ENCODE measurements at places on chromosomes 13 and 19.
A peak's percentile ranks its signal among the peaks of the same experiment; 100 is the strongest.

GRCh38 chr19:7072541-7072940, 3.0 kb downstream of the ZNF557 start:
- DNase-seq, result no peak
- no peak overlapping the region for H3K4me3 ChIP-seq
- peaks cover 49% of the 10 kb centered on the region for H3K36me3 ChIP-seq

DNA sequence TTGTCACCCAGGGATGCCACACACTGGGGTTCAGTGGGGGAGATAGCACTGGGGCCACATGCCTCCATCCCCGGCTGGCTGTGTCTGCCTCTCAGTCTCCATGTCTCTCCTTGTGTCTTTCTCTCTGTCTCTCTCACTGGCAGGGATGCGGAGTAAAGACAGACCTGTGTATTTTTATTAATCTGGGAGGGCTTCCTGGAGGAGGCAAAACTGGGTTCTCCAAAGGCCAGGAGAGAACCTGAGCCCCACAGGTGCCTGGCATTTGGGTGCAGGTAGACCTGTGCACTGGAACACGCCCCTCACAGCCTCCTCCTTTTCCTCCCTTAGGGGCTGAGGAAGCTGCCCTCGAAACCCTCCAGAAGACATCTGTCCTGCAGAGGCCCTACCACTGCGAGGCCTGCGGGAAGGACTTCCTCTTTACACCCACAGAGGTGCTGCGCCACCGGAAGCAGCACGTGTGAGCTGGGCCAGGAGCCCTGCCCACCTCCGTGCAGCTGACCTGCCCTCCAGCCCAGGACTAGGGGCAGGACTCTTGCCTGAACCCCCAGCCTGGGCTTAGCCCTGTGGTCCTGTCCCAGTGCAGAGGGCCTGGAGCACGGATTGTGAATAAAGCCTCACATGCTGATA, 32.7 kb downstream of the DHX34 start:
- DNase-seq, result no peak
- H3K4me3 ChIP-seq, result no peak overlapping the region
- no peaks in the 10 kb centered on the region for H3K27me3 ChIP-seq
- no peak overlapping the region for H3K27ac ChIP-seq

- peak overlapping the region; percentile 89 for H3K27ac ChIP-seq
- DNase-seq, result no peak
- H3K4me1 ChIP-seq, result peaks cover 26% of the 10 kb centered on the region
- no peak overlapping the region for H3K4me3 ChIP-seq
Observed at GRCh38 chr13:51714663-51715168, 89.2 kb downstream of the DHRS12 start.

DNA sequence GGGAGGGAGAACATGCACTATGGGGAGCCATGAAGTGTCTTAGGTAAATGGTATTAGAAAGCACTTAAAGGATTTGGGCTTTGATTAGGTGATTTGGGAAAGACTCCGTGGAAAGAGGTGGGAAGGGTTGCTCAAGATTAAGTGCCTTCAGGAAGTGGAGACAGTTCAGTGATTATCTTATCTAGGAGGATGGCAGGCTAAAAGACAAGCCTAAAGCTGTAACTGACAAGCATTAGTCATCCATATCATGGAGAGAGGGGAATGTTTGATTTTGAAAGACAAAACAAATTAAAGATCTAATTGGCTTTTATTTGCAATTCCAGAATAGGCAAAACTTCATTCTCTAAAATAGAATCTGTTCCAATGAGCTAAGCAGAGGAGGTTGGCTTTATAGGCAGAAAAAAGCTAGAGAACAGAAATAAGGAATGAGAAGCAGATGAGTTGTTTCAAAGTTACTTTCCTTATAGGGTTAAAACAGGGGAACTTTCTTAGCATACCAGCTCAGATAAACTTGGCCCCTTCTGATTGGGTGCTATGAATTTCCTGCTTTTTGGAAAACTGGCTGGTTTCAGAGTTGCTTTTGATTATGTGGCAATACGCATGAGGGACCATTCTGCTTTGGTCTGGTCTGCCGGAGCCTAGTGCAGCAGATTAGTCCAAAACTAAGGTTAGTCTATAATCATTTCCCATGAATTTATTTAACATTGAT, 1.8 kb upstream of the DIAPH3 start:
- no peak for DNase-seq
- no peaks in the 10 kb centered on the region for H3K27me3 ChIP-seq
- H3K36me3 ChIP-seq, result peaks cover 16% of the 10 kb centered on the region

- no peak for DNase-seq
- H3K27me3 ChIP-seq, result no peaks in the 10 kb centered on the region
- H3K4me3 ChIP-seq, result no peak overlapping the region
- no peak overlapping the region for H3K27ac ChIP-seq
- H3K4me1 ChIP-seq, result no peaks in the 10 kb centered on the region
- H3K36me3 ChIP-seq, result no peaks in the 10 kb centered on the region
Observed at GRCh38 chr19:54307389-54308020, 5.5 kb downstream of the LILRA5 start.
